Epithelial cell of esophagus (primary cell): ENCODE measurements at places on chromosomes 3 and 15.
A peak's percentile ranks its signal among the peaks of the same experiment; 100 is the strongest.

DNA sequence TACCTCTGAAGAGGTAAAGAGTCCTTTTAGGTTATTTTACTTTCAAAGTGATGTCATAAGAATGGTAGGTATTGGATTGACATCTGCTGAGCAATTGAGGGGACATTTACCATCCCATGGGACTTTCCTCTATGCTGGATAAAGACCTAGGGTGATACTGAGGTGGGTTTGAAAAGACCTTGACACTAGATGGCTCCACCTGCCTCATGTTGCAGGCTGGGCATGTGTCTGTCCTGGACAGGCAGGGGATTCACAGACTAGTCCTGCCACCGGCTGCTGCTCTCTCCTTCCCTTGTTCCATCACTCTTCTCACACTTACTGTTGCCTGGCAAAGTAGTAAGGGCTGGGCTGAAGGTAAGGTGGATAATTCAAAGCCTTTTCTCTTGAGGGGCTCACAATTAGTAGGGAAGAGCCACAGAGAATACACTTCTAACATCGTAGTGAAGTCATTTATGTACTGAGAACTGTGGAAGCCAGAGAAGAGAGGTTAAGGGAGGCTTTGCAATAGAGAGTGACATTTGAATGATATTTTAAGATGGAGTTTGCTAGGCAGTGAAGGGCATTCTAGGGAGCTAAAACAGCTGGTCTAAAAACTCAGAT is 27.7 kb downstream of the TRAK1 start:
- peak; percentile 65 for DNase-seq

- no peak for DNase-seq
Observed at GRCh38 chr15:71332431-71333004, 217.2 kb downstream of the THSD4 start.

DNA sequence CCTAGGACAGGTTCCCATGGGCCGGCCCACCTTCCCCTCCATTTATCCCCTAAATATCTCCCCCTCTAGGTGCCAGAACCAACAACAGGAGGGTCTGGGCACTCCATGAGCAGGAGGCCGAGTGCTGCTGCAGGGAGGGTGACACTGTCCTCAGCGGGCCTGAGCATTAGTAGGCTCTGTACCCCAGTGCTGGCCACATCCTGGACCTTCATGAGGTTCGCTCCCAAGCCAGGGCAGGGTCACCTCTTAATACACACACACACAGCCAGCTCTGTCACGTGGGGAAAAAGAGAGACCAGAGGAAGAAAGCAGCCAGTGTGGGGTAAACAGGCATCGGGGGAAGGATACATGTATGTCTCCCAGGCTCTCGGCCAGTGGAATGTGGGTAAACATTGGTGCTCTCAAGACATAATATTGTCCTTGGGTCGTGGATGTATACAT is 27.9 kb upstream of the SEMA3F start:
- no peak for DNase-seq

DNA sequence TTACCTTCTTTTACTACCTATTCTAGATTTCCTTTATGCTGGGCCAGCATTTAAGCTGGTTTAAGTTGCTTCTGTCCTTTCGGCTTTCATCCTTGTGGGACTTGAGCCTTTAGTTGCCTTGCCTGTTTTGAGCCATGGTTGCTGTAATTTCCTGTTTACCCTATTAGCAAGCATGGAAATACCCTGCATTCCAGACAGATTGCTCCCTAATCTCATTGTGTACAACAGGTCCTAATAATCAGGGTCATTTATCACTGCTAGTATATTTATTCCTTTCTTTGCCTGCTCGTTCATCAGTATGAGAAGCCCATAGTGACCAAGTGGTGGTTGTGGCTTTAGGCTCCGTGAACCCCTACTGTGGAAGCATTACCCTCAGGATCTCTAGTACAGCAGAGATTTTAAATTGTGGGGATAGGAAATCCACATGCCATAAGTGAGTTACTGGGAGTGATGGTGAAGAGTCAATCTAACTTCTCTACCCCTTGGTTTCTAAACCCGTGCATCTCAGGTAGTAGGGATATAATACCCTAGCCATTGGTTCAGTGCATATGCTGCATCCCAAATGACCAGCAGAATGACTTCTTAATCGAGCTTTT is 31.9 kb downstream of the NCK1 start:
- DNase-seq, result peak; percentile 94

DNA sequence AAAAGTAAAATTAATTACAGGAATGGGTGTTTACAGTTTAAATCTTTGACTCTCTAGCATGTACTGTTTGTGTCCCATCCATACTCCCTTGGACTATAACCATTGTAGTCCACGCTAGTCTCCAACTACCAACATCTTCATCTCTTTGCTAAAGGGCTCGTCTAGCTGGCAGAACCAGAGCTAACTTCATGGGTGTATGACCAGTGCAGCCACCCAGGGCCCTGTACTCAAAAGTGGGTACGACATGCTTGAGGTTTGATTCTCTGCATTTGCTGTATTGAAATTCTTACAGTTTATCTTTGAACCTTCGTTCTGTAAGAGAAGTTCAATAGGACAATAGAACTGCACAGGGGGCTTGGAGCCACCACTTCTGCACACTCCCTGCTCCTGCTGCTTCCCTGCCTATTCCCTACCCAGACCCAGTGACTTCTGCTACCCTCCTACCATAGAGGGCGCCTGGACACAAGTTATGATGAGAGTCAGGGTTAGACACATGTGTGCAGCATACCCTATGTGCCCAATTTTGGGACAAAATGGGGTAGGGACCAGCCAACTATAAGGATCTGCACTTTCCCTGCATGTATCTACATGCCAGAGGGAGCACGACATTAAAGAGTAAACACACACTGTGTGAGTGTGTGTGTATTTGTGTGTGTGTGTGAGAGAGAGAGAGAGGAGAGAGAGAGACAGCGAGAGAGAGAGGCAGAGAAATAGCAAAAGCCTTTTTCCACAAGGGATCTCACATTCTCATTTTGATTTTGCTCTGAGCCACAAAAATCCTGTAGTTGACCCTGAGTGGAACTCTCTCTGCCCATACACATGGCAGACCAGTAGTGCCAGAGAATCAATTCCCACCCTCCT is 59.0 kb upstream of the NECTIN3 start:
- DNase-seq, result peak; percentile 47

DNA sequence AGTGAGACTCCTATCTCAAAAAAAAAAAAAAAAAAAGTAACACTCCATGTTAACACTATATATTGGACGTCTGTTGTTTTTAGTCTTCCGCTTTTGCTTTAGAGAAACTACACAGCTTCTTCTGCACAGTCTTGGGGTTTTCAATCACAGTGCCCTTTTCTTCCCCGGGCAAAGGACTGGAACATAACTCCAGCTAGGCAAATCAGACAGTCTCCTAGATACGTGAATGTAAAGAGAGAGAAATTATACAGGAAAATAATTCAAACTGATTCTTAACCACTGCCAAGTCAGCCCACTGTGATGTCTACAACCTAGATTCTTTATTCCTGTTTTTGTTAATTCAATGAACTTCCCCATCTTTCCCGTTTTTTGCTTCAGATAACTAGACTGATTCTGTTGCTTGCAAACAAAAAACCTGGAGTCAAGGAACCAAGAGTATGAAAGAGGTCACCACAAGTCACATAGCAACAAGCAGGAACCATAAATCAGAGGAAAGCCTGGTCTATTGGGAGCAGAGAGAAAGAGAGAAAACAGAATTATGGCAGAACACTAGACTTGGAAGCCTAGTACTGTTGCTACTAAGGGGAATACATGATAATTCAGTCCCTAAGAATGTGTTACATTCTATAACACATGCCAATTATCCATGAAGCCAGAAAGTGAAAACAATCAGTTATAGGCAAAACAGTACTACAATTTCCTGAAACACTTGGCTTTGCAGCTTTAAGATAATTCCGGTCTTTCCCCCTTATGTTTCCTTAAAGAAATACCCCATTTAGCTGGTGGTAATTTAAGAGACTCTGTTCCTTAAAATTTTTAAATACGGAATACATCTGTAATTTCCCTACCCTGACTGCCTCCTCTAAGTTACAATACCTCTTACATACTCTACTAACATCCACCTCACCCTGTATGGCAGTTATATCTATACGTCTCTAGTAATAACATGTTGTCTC is 63.1 kb downstream of the TBL1XR1 start:
- DNase-seq, result no peak

- DNase-seq, result no peak
Observed at GRCh38 chr15:81185631-81186295, 10.9 kb upstream of the IL16 start.

GRCh38 chr3:95508124-95508523 is 1306.3 kb upstream of the EPHA6 start:
- DNase-seq, result no peak

- no peak for DNase-seq
Observed at GRCh38 chr15:52340093-52340492, 44.5 kb upstream of the MYO5C start.

DNA sequence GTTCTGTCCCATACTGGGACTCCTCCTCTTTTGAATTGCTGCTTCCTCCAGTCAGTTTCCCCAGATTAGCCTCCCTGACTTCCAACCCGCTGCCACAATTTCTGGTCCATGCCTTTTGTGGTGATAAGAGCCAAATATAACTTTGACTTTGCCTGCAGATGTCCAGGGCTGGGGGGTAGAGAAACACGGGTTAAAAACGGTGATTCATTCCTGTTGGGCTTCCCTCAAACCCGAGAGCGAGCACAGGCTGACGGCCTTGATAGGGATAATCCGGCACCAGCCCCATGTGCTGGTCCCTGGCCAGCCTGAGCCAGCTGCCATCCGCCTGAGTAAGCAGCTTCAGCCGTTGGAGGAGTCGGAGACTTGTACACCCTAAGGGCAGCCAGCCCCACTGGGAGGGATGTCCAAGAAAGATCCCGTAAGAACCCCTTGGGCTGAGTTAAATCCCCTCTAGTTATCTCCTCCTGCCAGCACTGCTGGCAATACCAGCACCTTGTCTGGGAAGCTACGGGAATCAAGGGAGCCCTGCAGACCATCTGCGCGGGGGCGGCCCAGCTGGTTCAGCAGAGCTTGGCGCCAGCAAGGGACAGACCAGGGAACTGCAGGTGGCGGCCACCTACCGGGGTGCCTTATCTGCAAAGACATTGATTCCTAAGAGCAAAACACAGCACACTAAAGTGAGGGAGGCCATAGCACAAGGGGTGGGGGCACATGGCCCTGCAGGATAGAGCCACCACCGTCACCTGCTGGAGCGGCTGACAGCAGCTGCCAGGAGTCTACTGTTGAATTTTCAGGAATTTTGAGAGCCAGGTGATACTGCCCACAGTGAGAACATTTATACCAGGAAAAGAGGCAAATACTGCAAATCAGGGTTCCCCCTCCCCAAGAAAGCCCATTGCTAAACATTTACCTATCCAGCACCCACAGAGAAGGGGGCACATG is 18.1 kb downstream of the CSPG4 start:
- DNase-seq, result peak; percentile 93

DNA sequence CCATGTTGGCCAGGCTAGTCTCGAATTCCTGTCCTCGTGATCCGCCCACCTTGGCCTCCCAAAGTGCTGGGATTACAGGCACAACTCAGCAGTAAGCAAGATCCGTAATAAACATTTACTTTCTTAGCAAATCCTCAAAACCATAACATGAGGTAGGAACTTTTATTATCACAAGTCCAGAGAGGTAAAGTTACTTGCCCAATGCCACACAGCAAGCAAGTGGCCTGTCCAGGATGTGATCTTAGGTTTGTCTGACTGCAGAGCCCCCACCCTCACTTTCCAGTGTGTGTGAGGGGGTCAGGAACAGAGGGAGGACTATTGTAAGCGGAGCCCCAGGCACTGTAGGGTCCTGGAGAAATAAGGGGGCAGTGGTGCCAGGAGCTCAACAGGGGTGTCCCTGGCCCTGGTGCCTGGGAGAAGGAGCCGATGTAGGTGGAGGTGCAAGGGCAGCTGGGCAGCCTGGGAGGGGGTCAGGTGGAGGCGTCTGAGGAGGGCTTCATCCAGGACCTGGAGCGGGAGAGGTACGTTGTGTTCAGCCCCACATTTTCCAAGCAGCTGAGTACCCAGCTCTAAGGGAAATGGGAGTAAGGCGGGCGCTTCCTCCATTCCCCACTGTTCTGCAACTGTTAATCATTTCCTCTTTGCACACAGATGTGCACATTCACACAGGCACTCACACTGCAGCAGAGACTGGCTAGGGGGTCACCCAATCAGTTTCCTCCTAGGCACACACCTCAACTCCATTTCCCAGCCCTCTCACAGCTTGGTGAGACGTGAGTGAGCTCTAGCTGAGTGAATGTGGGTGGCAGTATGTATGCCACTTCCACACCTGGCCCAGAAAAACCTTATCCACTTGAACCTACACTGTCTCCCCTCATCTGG is 5.9 kb downstream of the RPUSD3 start:
- DNase-seq, result no peak

- DNase-seq, result peak; percentile 54
Observed at GRCh38 chr3:52851348-52851747, 16.5 kb upstream of the MUSTN1 start.

GRCh38 chr3:114884213-114884923 is 262.7 kb downstream of the ZBTB20 start:
- DNase-seq, result no peak

- peak; percentile 70 for DNase-seq
Observed at GRCh38 chr3:133930341-133930933, 34.8 kb upstream of the RAB6B start.

- DNase-seq, result peak; percentile 27
Observed at GRCh38 chr3:56303487-56303886, 164.8 kb downstream of the ERC2 start.

DNA sequence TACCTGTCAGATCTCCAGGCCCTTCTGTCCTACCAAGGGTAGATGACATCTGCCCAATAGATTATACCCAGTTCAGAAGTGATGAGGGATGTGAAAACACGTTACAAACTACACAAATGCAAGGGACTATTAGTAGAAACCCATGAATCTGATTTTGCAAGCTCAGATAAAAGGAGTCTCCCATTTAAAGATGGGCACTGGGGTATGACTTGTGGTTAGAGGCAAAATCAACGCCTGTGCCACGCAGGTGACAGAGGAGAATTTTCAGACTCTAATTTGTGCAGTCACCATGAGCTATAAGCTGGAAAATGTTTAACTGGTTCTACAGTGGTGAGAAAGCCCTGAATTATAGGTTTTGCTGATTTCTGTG is 184.4 kb upstream of the LPP start:
- DNase-seq, result no peak

DNA sequence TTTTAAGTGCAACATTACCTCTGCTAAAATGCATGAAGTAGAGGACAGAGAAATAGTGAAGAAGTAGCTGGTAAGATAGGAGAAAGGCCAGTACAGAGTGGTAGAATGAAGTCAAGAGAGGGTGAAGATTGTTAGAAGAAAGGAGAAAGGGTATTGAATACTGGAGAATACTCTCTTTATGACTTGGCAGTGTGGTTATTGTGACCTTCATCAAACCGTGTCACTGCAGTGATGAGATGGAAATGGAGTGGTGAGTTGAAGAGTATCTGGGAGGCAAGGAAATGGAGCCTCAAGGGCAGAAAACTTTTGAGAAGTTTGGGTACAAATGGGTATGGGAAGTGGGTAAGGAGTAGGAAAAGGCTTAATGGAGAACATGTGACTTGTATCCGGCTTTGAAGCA is 24.7 kb downstream of the MINDY2 start:
- no peak for DNase-seq

- DNase-seq, result no peak
Observed at GRCh38 chr3:44522494-44522933, 32.5 kb upstream of the ZKSCAN7 start.

GRCh38 chr3:115660646-115661337 is 37.5 kb downstream of the GAP43 start:
- DNase-seq, result no peak

GRCh38 chr3:157107037-157107436 is 52.9 kb downstream of the CCNL1 start:
- DNase-seq, result no peak

GRCh38 chr15:89803941-89804800 is 10.5 kb downstream of the ANPEP start:
- no peak for DNase-seq
